ENCODE measurements at places on chromosomes 2 and 18.

- no peak overlapping the region for H3K27ac ChIP-seq
- DNase-seq = no peak
- H3K4me3 ChIP-seq = peak overlapping the region; percentile 28
These were observed 4.6 kb upstream of the DLX1 start for GRCh38 chr2:172080641-172081220.

DNA sequence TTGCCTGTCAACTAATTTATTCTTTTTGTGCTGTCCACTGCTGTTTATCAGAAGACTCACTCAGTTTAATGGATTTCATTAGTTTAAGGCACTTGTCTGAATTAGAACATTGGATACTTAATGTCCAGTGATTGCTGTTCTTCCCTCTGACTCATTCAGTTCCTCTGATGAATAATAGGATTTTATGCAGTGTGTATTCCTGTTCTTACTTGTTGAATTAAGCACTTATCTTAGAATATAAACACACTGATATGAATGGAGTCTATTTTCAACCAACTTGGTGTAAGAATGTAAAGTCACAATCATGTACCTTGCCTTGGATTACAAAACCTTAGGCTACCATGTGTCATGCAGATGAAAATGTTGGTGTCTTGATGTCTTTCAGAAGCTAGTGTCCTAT is 87.0 kb upstream of the PROKR1 start:
- no peak overlapping the region for H3K27ac ChIP-seq
- H3K27me3 ChIP-seq = no peaks in the 10 kb centered on the region
- no peak overlapping the region for H3K4me3 ChIP-seq
- no peak for DNase-seq
- H3K4me1 ChIP-seq = peaks cover 8% of the 10 kb centered on the region

DNA sequence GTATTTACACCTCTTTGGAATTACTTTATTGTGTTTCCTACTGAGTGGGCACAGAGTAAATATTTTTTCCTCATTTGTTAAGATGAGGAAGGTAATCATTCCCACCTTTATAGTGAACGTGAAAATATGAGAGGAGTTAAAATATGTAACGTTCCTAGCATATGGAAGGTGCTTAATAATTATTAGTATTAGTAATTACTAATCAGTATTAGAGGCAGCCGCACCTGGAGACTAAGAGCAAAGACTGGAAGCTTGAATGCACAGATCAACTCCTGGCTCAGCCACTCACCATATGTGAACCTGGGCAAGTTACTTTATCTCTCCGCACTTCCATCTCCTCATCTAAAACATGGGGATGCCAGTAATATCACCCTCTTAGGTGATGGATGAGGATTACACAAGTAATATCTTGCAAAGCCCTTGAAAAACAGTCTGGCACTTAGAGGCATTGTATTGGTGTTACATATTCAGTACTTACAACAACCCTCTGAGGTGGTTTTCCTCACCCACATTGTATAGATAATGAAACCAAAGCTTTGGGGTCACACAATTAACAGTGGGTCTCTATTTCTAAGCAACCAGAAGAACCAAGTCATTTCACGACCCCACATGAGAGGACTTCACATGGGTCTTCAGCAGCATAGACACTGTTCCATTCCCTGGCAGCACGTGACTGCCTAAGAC is 100.3 kb upstream of the KCTD1 start:
- no peak for DNase-seq
- no peaks in the 10 kb centered on the region for H3K36me3 ChIP-seq
- no peak overlapping the region for H3K27ac ChIP-seq
- H3K4me3 ChIP-seq = no peak overlapping the region

- no peaks in the 10 kb centered on the region for H3K4me1 ChIP-seq
- no peaks in the 10 kb centered on the region for H3K36me3 ChIP-seq
- DNase-seq = no peak
- H3K4me3 ChIP-seq = no peak overlapping the region
These were observed 284.3 kb upstream of the LRATD1 start for GRCh38 chr2:14348247-14348646.

- H3K4me3 ChIP-seq = no peak overlapping the region
- H3K27ac ChIP-seq = no peak overlapping the region
- H3K27me3 ChIP-seq = peaks cover 5% of the 10 kb centered on the region
- no peak for DNase-seq
These were observed 191.4 kb upstream of the CHAC2 start for GRCh38 chr2:53576166-53576565.

DNA sequence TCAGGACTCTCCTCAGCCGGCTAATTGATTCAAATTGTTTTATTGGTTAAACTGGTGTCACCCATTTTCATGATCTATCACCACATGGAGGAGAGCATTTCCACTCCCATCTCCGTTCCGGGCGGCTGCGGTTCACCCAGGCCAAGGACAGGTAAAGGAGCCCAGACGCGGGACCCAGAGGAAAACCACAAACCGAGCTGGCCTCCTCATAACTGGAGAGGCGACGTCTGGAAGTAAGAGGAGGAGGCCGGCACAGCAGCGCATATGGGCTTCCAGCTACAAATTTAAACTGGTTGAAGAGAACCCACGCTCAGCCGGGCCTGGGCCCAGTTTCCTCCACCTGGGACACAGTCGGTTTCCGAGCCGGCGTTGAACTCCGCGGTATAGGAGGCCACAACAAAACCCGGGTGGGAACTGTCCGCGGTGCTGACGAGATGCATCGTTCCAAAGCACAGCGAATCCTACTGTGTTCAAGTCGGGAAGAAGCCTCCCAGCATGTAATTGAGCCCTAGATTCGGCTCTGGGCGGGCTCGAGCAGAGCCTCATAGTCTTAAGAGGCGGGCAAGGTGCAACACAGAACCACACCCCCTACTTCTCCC is 3.0 kb upstream of the SKOR2 start:
- peaks cover 80% of the 10 kb centered on the region for H3K27me3 ChIP-seq
- peaks cover 4% of the 10 kb centered on the region for H3K36me3 ChIP-seq
- H3K4me1 ChIP-seq = peaks cover 8% of the 10 kb centered on the region
- peak; percentile 54 for DNase-seq
- no peak overlapping the region for H3K4me3 ChIP-seq
- H3K27ac ChIP-seq = no peak overlapping the region

GRCh38 chr2:36405183-36405582 is 49.6 kb downstream of the CRIM1 start:
- no peaks in the 10 kb centered on the region for H3K4me1 ChIP-seq
- H3K4me3 ChIP-seq = no peak overlapping the region
- no peaks in the 10 kb centered on the region for H3K36me3 ChIP-seq

GRCh38 chr2:118312969-118313756 is 224.9 kb downstream of the INSIG2 start:
- no peak for DNase-seq
- peaks cover 8% of the 10 kb centered on the region for H3K4me1 ChIP-seq
- H3K4me3 ChIP-seq = no peak overlapping the region
- H3K27me3 ChIP-seq = peaks cover 2% of the 10 kb centered on the region

- peak; percentile 80 for DNase-seq
- peaks cover 85% of the 10 kb centered on the region for H3K4me1 ChIP-seq
- peaks cover 15% of the 10 kb centered on the region for H3K36me3 ChIP-seq
- peak overlapping the region; percentile 85 for H3K27ac ChIP-seq
- no peaks in the 10 kb centered on the region for H3K27me3 ChIP-seq
These were observed 5.7 kb upstream of the WIPF1 start for GRCh38 chr2:174603280-174603679.

DNA sequence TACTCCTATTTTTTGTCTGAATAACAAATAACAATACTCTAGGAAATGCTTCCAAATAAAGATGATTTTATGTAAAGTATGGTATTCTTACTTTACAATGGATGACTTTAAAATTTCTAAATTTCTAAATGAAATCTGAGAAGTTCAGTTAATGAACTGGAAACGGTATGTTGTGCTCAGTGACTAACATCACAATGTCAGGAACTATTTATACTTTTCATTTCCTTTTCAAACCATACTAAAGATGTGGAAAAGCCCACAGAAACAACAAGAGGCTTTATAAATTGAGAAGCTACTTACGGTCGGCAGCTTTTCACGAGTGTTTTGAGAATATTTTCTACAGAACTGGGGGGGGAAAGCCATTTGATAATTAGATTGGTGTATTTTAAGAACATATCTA is 31.1 kb downstream of the PSME4 start:
- no peaks in the 10 kb centered on the region for H3K4me1 ChIP-seq
- no peak overlapping the region for H3K4me3 ChIP-seq
- H3K27me3 ChIP-seq = no peaks in the 10 kb centered on the region

DNA sequence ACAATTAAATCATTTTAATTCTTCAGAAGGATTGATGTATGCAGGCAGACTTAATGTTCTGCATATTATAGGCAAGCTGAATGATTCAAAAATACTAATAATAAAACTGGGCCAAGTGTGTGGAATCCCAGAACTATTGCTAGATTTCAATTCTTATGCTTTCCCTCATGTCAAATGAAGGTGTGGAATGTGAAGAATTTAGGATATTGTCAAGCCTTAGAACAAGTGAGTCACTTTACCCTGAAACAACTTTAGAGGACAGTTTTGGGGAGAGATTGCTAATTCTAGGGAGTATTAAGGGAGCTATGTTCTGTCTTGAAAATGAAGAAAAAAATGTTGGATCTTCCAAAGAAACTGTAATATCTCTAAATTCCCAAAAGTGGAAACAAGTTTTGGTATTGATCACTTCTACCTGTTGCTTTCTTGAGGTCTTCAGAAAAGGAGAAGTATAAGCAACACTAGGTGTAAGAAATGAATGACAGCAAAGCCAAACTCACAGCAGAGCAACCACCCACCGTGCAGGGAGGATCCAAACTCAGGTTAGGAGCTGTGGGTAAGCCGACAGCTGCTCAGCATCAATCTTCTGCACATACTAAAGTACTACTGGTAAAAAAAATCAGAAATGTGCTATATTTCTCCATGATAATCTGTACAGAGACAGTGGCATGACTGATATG is 818.1 kb downstream of the SLC4A3 start:
- no peak for DNase-seq

GRCh38 chr2:146873646-146874259 is 971.1 kb upstream of the ACVR2A start:
- H3K4me3 ChIP-seq = no peak overlapping the region
- H3K36me3 ChIP-seq = no peaks in the 10 kb centered on the region
- no peak overlapping the region for H3K27ac ChIP-seq

GRCh38 chr18:62388855-62389760 is 64.0 kb downstream of the TNFRSF11A start:
- no peaks in the 10 kb centered on the region for H3K36me3 ChIP-seq
- no peak for DNase-seq
- H3K4me1 ChIP-seq = no peaks in the 10 kb centered on the region
- H3K4me3 ChIP-seq = no peak overlapping the region
- H3K27ac ChIP-seq = no peak overlapping the region

DNA sequence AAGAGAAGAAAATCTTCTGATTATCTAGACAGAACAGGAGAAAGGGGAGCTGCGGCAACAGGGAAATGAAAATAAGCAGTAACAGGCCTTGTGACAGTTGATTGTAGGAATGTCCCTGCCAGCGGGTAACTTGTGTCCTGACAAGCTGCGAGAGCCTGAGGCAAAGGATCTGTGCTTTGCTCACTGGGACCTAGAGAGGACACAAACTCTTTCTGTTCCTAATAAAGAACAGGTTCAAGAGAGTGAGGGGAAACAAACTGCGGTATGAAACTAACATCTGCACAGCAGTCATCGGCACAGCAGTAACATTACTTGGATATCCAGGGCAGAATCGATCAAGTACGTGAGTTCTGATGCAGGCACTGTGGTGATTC is 103.7 kb upstream of the THOC1 start:
- H3K4me3 ChIP-seq = no peak overlapping the region
- no peaks in the 10 kb centered on the region for H3K27me3 ChIP-seq
- no peak overlapping the region for H3K27ac ChIP-seq
- no peak for DNase-seq
- H3K4me1 ChIP-seq = no peaks in the 10 kb centered on the region

GRCh38 chr18:67411116-67411515 is 105.4 kb downstream of the DSEL start:
- DNase-seq = no peak
- no peaks in the 10 kb centered on the region for H3K4me1 ChIP-seq
- no peak overlapping the region for H3K27ac ChIP-seq
- H3K27me3 ChIP-seq = no peaks in the 10 kb centered on the region
- H3K4me3 ChIP-seq = no peak overlapping the region

DNA sequence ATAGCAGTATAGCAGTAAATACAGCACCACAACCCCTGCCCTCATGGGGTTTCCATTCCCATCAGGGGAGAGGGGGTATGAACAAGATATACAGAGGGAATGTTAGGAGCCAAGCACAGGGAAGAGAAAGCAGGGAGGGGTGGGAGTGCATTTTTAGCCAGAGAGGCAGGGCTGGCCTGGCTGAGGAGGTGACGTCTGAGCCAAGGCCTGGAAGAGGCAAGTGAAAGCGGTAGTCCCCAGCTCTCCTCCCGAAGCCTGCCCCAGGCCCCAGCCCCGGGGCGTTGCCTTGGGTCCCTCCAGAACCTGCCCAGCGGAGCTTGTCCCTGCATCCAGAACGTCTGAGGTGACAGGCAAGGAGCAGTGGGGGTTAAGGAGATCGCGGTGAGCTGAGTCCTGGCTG is 45.1 kb upstream of the FOSL2 start:
- no peaks in the 10 kb centered on the region for H3K36me3 ChIP-seq
- H3K4me3 ChIP-seq = no peak overlapping the region
- no peak for DNase-seq
- peaks cover 36% of the 10 kb centered on the region for H3K4me1 ChIP-seq
- peak overlapping the region; percentile 72 for H3K27ac ChIP-seq

Measured in activated CD4-positive, alpha-beta memory T cell treated with anti-CD3 and anti-CD28 coated beads for 36 hours (primary cell).